ENCODE measurements at places on chromosomes 1 and 21.

GRCh38 chr1:205062895-205063294 is 19.9 kb downstream of the CNTN2 start:
- DNase-seq = no peak

GRCh38 chr1:239545466-239545865 is 159.1 kb downstream of the CHRM3 start:
- DNase-seq = no peak

- DNase-seq = no peak
Observed at GRCh38 chr21:18384771-18385170, 18.8 kb downstream of the TMPRSS15 start.

DNA sequence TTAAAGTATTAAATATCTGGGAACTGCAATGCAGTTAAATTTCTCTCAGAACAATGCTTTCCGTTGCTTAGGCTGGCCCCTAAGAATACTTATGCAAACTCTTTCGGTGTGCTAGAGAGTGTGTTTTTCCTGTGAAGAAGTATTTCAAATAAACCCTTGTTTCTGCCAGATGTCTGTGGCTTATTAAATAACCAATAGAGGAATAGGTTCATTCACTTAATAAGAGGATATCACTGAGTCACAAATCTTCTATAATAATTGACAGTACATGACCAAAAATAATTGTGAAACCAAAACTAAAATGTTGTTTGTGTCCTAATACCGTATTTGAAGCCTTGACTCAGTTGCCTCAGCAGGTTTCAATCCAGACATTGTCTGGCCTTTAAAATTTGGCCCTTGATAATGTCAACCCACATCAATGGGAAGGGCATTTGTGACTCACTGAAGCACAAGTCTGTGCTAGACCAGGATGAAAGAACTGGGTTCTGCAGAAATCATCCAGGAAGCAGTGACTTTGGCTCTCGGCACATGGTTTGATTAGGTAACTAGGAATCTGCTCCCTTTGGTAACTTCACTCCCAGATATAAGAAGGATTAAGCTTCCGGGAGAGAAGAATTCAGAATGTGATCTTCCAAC is 104.2 kb upstream of the BARHL2 start:
- DNase-seq = no peak

DNA sequence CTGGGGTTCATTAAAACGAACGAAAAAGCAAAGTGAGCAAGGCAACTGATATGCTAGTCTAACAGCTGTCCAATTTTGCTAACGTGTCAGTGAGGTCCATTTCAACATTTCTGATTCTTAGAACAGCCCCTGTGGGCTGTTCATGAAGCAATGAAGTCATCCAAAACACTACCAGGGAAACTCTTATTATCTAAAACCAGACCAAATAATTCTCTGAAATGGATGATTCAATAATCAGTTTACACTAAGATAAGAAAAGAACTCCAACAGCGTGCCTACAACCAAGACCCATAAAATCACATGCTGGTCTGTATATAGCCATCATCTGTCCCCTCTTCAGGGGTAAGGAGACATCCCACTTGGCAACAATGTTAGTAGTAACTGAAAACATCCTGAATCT is 122.7 kb downstream of the TGFBR3 start:
- no peak for DNase-seq

All from right lobe of liver (tissue), 6 donors.